Activated CD8-positive, alpha-beta memory T cell treated with anti-CD3 and anti-CD28 coated beads for 24 hours (primary cell): ENCODE measurements at places on chromosomes 6 and 20.

DNA sequence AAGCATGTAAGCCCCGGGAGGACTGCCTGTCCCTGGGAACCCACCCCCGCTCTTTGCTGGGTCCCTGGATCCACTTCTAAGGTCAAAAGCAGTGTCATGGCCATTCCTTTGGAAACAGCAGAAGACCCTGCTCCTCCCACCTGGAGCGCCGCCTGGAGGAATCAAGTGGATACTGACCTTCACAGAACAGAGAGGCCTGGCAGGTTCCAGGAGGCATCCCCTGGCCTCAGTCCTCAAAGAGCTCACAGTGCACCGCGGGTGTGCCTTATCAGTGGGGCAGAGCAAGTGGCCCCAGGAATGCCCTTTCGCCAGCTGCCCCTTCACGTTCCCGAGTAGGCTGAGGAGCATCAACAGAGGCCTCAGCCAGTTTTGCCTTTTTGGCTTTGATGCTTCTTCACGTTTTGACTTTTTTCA lies 11.1 kb upstream of the SLC4A11 start:
- no peak for DNase-seq

- no peak for DNase-seq
Observed at GRCh38 chr20:32142991-32143390, 33.5 kb downstream of the TM9SF4 start.

DNA sequence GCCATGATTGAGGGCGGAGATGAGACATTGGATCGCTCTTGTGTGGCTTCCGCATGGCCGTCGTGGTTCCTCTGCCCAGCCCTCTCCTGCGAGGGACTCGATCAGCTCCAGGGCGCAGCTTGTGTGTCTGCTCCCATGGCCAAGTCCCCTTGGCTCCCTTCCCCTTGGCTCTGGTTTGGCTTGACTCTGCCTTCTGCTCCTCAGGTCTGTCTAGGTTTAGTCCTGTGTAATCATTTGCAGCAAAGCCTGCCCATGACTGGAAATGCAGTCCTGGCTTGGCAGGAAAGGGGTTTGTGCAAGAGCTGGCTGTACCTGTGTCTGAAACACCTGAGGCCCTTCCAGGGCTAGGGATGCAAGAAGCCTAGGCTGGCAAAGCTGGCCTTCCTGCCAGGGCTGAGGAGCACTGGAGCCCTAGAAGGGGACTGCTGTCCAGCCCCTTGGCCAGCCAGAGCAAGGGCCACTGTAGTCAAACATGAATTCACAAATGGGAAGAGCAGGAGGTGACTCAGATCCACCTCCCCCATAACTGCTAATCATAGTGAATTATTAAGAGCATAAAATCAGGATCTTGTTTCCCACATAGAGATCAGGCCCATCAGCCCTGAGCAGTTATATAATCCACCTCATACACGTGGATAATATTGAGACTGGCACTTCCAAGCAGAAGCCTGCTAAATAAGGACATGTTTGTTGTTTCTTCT lies 196.8 kb downstream of the FARS2 start:
- DNase-seq, result no peak

DNA sequence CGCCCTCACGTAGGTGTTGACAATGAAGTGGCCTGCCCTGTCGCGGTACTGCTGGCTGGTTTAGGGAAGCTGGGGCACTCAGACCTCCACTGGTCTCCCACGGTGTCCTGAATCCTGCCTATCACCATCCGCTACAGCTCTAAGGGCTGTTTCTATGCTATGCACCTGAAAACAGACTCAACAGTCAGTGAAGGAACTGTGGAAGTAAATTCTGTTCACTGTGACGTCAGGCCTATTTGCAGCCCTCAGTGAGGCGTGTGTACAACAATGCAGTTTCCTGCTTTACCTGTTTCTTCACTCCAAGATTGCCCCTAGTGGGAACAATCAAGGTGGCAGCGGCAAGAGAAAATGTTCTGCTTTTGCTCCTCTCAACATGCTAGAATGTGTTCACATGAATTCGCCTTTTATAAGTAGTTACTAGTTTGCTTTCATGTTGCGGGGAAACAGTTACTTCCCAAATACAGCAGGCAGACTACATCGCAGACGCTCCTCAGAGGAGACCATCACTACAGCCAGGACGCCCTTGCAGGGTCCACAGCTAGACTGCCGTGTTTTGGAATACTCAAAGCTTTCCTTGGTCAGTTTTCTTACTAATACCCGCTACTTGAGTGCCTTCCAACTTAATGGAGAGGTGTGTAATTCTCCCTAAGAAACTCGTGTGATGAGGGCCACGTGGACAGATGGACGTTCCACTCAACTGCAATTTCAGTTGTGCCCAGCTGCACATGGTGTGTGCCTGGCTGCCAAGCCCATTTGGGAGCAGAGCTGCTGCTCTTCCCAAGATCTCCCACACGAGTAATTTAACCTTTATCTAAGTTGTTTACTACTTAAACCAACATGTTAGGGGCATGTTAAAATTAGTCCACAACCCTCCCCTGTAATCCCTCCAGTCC lies 25.4 kb downstream of the DIDO1 start:
- no peak for DNase-seq

GRCh38 chr20:17874271-17875105 lies 94.1 kb downstream of the SNX5 start:
- no peak for DNase-seq

- no peak for DNase-seq
Observed at GRCh38 chr20:4776079-4776630, 54.4 kb downstream of the PRND start.

DNA sequence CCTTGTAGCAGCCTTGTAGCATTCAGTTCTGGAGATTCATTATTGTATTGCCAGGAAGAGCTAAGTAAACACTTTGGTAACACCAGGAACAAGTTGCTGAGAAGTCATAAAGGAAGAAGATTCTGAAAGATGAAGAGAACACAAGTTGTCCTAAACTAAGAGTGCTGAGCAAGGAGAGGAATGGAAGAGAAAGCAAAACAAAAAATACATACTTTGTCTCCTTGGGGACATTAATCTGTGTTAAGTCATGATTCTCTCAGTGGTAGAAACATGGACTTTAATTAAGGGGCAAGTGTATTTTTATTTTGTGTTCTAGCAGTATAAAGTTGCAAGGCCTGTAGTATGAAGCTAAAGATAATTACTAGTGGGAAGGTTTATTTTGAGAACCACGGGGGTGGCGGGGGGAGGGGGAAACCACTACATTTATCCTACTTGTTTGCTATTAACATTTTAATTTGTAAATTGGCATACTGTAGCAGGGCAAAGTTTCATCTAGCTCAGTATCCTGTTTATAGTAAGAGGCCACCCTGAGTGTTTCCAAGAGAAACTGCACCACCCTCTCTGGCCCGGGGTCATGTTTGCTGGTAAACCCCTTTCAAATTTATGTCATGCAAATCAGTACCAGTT lies 463.0 kb downstream of the CDKAL1 start:
- DNase-seq, result no peak

GRCh38 chr6:94862112-94862511 lies 715.2 kb upstream of the MANEA start:
- no peak for DNase-seq

- no peak for DNase-seq
Observed at GRCh38 chr20:45206725-45207124, at the start of gene SEMG1. Gene SEMG1, plus strand, starts transcription at chr20:45207033. Its CDS starts 21 bp downstream, at chr20:45207054.

GRCh38 chr20:64168381-64169090 lies 4.3 kb downstream of the MYT1 start:
- no peak for DNase-seq

GRCh38 chr6:11538052-11538818 lies 686 bp downstream of the TMEM170B start:
- peak; percentile 76 for DNase-seq

DNA sequence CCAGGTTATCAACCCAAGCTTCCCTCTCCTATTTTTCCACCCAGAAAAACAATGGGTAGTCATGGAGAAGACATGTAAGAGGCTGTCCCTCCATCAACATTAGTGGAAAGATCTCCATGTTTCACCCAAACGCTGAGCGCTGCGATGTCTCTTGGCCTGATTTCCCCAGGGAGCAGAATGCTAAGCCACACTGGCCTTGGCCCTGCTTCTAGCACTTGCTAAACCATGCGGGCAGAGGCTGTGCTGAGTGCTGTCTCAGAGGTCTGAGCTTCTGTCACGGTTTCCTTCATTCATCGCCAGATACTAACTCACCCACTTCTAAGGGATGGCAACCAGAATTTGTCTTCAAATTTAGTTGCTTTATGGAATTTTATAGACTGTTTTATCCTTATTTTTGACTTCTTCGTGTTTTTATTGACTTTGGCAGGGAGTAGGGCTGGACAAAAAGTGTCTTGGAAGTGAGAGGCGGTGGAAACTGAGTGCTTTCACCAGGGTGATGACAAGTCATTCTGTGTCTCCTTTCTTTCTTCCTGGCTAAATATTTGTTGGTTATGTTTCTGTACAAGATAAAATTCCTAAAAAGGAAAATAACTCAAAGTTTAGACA lies 181.4 kb upstream of the UST start:
- no peak for DNase-seq

DNA sequence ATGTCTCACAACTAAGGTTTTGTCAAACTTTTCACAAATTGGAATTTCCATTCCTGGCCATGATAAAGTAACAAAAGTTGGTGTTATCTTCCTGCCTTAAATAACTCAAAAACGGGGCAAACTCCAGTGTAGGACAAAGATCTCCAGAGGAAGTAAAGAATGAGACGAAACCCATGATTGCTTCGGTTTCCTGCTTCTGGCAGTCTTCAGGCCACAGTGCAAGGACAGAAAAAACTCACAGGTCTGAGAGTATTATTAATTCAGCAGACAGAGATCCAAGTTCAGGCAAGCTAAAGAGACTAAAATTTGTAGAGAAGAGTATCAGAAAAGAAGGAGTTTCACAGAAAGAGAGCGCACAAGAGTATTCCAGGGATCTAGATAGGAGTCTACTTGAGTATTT lies 64.8 kb upstream of the RCAN2 start:
- no peak for DNase-seq

DNA sequence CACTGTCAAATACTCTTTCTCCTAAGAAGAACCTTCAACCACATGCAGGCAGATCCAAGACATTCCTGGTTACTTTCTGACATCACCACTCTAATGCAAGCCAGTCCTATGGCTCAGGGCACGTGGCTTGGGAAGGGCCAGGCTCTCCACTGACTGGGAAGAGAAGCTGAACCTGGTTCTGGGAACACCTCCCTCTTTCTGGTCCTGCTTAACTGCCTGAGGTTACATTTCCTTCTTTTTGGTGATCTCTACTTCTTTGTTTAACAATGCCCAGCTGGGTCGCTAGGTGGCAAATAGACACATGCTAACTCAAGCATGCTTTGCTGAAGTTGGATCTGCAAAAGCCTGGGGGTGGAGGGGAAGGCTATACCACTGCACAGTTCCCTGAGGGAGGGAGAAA lies 249.8 kb downstream of the GMDS start:
- DNase-seq, result no peak

DNA sequence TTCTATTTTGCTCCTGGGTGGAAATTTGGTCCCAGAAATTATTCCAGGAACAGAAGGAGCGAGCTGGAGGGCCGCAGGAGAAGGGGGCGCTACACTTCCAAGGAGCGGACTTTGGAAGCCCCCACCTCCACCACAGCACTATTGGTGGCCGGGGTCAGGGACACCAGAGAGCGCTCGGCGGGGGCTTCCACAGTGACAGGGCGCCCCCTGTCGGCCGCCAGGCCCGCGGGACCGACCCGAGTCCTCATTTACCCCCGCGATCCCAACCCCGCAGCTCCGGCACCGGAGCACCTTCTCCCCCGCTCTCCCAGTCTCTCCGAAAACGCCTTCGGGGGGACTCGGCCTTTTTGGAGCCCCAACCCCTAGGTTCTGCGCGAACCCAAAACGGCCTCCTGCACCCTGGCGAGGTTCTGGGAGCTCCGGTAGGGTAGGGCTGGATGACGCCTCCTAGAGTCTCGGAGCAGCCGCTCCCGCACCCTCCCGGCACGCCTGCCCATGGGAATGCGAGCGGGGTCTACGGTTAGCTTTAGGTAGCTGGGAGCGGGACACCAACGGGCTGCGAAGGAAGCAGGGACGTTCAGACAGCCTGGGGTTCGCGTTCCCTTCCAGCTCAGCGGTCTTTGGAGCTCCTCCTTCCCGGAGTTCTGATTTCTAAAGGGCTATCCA lies 2.4 kb upstream of the FOXA2 start:
- DNase-seq, result no peak

DNA sequence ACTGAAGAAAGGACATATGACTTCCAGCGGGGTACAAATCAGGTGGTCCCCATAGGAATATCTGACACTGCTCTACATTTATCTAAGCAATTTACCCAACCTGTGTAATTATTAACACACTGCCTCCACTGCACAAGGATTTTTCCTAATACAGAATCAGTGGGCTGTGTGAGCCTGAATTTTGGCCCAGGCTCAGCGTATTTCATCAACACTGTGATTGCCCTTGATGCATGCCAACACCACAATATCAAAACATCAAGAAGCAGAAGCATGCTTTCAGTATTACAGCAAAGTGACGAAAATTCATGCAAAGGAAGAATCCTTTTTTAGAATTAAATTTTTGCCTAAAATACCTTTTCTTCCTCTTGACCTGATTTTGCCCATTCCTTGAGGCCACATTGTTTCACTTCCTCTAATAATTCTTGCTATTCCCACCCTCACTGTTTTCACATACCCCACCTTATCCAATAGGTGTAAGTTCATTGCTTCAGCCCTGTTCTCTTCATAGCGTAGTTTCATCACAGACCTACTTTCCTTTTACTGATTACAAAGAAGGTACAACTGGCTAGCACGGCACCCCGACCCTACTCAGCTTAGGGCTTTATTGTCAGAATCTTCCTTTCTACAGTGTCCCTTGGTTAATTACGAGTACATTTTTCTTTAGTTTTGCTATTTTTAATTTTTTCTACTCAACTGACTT lies 83.7 kb upstream of the PTCHD4 start:
- no peak for DNase-seq

DNA sequence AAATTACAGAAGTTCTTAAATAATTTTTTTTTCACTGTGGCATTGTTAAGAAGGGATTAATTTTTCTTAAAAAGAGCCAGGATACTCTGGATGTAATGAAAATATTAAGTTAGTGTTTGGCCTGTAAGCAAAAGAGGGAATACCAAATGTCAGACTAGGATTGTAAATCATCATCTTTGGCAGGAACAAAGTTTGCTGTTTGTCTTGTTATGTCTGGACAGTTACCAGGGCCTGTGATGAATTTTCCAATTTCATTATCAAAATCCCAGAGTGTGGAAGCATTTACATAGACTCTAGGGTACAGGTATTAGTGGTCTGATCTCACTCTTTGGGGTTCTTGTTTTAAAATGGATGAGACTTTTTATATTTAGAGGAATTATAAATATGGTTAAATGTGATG lies 26.1 kb downstream of the CEP57L1 start:
- no peak for DNase-seq

- no peak for DNase-seq
Observed at GRCh38 chr20:11780765-11781369, 136.8 kb upstream of the BTBD3 start.

GRCh38 chr6:80464901-80465300 lies 358.4 kb downstream of the BCKDHB start:
- no peak for DNase-seq

GRCh38 chr6:49384904-49385303 lies 78.1 kb downstream of the MMUT start:
- no peak for DNase-seq

DNA sequence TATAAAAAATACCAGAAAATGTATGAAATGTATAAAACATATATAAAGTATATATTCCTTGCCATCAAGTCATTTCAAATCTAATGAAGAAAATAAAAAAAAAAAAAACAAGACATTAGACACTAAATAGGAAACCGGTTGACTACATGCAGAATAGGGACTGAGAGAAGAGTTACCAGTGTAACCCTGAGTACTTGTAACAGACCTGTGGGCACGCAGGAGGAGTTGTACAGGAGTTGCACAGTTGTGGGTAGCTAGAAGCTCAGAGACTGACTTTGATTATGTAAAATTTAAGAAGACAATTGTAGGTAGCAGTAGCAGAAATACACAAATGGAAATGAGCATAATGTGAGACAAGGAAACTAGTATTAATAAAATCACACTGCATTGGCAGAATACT lies 112.4 kb upstream of the DST start:
- no peak for DNase-seq
